ENCODE measurements at places on chromosomes 5 and 9. TPM values are rescaled to one million over a fixed set of nuclear protein-coding genes. Genes with fewer than 3 reads are reported as not detected.

The SLCO6A1 gene
- not detected for total RNA-seq

The IL4 gene
- not detected for total RNA-seq

The FOXE1 gene
- not detected for total RNA-seq

The GDNF gene
- total RNA-seq = not detected

The FBLL1 gene
- not detected for total RNA-seq

The HAPLN1 gene
- 0.21 TPM for total RNA-seq

The ANKRD34B gene
- 0.30 TPM for total RNA-seq

DNA sequence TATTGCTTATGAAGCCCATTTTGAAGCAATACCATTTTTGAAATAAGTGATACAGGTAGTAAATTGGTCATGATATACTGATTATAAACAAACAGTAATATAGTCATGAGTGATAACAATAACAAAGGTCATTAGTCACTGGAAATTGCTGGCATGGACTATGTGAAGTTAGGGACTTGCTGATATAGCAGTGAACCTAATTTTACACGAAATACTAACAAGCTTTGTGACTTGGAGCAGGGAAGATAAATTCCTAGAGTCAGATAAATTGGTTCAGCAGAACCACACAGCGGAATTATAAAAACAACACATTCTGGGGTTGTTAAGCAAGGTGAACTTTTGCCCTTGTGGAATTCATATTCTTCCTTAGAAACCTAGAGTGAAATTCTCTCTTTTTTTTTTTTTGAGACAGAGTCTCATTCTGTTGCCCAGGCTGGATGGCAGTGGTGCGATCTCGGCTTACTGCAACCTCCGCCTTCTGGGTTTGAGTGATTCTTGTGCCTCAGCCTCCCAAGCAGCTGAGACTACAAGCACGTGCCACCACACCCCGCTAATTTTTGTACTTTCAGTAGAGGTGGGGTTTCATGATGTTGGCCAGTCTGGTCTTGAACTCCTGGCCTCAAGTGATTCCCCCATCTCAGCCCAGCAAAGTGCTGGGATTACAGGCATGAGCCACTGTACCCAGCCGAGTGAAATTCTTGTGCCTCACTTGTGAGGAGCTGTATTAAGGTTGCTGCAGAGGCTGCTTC, 6.0 kb downstream of the UGCG start:
- no peak for DNase-seq

DNA sequence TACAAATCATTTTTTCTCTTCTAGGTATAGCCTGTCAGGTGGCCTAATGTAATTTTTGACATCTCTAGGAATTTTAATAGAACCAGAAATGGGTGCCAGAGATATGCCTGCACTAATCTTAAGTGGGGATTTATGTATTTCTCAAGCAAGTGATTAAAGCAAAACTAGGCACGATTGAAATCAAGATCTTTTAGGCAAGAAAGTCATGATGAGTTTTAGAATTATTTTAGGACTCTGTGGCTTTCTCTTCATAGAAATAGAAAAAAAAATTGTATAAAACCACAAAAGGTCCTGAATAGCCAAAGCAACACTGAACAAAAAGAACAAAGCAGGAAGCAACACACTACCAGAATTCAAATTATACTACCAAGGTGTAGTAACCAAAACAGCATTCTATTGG, 952 bp upstream of the AMACR start:
- no peak for DNase-seq

DNA sequence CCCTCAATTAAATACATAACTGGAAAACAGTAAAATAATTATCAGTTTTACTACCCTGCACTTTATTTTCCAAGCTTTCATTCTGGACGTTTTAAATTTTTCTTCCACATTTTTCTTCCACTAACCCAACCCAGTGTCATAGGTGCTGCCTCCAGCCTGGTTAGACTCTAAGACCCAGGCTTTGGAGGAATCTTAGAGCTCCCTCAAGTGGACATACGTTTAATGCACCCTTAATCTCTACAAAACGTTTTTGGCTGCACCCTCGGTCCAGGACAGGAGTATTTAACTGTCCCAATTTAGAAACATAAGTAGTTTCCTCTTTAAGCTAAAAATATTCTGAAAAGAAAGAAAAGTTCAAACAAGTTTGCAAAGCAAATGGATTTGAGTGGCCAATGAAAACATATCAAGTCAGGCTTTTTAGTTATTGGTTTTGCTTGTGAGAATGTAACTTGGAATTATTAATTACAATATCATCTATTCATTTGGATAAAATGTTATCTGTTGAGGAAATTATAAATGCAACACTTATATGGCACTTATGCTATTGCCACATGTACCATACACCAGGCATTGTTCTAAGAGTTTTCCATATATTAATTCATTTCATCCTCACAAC, 38.9 kb downstream of the CDH6 start:
- DNase-seq = no peak

GRCh38 chr5:115456056-115456455, 88.5 kb downstream of the FEM1C start:
- no peak for DNase-seq

GRCh38 chr9:90044263-90044662, 439.5 kb downstream of the GADD45G start:
- no peak for DNase-seq

All from lower lobe of right lung (tissue), 2 donors.